ENCODE measurements at places on chromosomes 7 and 10.

DNA sequence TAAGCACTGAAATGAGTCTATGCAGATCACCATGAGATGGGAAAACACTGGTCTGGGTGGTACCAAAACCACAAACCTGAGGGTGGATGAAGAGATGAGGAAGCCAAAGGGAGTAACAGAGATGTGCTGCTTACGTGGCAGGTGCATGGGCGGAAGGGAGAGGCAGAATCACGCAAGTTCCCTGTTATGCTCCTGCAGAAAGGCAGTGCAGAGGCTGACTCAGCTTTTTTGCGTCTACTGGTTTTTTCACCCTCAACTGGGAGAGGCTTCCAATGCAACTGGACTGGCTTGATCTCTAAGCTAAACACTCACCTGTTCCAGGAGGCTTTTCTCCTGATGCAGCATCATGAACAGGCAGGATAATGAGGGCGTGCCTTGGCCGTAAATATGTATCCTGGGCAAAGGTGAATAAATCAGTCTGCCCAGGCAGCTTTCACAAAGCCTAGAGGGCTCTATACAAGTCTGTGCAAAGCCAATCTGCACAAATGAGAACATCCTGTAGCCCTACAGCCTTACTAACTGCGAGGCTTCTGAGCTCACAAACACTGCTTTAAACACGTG, 95.4 kb upstream of the AFAP1L2 start:
- DNase-seq, result peak; percentile 79

DNA sequence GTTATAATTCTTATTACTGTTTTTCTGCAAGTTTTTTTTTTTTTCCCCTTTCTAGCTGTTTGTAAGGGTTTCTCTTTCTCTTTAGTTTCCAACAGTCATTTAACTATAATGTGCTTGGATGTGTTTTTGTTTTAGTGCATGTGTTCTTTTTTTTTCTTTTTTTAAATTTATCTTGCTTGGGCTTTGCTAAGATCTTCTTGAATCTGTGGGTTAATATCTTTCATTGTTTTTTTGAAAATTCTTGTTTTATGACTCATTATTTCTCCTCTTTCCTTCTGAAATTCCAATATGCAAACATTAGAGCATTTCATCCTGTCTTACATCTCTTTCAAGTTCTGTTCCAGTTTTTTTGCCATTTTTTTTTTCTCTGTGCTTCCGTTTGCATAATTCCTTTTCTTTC, 5.7 kb upstream of the HK1 start:
- no peak for DNase-seq

GRCh38 chr7:120996333-120996987, 7.9 kb downstream of the CPED1 start:
- peak; percentile 92 for DNase-seq

DNA sequence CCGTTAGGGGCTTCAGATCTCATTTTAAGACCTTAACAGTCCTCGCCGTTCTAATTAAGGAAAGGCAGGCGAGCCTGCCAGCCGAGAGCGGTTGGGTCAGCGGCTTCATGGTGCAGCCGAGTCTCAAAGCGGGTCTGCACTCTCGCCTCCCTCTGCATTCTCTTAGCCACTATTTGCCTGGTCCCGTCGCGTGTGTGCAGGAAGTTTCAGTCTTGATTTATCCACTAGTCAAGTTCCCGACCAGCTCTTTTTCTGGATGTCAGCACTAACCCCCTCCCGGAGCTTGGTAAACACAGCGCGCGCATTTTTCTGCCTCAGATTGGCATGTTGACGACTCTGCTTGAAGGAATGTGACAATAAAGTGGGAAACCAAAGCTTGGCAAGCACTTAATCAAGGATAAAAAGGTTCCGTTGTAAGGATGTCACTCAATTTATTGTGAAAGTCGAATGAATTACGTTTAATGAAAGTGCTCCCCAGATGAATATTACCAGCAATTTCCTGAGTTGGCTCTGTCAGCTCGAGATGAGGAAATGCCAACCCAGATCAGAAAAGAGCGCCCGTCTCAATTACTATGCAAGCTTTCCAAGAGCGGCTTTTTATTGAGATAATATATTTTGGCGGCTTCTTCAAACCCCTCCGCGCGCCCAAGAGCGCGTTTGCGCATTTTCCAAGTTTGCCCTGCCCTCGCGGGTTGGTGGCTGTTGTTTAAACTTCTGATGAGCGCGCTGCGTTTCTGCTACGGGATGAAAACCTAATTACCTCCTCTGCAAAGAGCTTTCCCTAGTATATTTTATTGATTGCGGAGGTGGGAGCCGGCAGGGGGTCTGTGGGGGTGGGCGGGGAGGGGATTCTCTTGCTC, 7.9 kb downstream of the NXPH1 start:
- no peak for DNase-seq

GRCh38 chr10:114441107-114441506, 36.8 kb upstream of the AFAP1L2 start:
- no peak for DNase-seq

GRCh38 chr10:19889256-19889655, 73.0 kb downstream of the PLXDC2 start:
- DNase-seq, result no peak

- DNase-seq, result no peak
Observed at GRCh38 chr10:110408203-110408871, 89.4 kb upstream of the DUSP5 start.

DNA sequence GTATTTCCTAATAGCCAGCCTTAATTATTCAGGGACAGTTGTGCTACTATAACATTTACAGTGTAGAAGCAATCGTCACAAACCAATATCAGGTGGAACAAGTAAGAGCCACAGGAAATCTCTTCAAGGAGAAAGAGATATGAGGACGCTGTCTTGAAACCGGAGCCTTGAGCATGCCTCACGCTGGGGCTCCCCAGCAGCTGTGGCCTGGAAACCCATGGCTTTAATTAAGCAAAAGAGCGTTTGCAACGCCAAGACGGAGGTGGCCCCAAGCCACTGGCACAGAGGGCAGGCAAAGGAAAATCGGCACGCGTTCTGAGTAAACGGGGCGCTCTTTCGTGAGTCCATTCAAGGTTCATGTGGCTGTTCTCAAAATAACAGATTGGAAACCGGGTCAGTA, 84.4 kb downstream of the C10orf90 start:
- no peak for DNase-seq

DNA sequence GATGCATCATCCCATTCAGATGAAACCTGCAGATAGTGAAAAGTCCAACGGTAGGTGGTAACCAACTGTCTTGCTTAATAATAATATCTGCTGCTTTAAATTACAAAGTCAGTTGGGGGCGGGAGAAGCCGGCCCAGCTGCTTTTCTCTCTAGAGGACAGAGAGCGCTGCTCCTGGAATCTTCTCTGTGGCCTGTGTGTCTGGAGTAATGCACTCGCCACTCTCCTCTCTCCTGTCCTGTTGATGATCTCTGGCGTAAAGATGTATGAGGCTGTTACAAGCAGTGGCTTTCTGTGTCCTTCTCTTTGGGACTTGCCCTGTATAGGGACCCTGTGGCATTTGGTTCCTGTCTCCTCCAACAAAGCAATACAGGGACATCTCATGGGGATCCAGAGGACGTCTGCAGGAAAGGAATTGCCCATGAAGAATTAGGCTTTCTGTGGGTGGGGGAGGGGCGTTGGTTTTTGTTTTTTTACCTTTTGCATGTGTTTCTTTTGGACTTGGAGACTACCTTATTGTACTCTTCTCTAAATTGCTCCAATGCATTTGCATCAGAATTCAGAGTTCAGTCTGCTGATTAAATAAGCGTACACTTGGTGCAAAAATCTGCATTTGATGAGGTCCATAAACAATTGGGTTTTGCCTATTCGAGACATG, 231.6 kb downstream of the CELF2 start:
- DNase-seq, result no peak

- DNase-seq, result no peak
Observed at GRCh38 chr10:62113680-62114079, 155.0 kb downstream of the RTKN2 start.

DNA sequence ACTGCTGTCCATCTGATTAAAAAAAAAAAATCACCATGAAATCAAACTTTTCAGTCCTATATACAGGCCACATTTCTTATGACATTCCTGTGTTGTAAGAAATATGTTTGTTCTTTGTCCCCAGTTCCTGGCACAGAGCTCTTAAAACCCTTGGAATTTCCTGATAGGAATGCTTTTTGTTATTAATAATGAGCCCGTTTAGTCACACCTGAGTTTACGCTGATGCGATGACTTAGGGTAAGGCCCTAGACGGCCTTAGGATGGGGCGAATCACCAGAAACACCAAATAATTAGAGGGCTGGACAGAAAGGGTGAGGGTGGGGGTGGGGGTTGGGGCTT, 17.5 kb downstream of the TSPAN15 start:
- DNase-seq, result no peak

DNA sequence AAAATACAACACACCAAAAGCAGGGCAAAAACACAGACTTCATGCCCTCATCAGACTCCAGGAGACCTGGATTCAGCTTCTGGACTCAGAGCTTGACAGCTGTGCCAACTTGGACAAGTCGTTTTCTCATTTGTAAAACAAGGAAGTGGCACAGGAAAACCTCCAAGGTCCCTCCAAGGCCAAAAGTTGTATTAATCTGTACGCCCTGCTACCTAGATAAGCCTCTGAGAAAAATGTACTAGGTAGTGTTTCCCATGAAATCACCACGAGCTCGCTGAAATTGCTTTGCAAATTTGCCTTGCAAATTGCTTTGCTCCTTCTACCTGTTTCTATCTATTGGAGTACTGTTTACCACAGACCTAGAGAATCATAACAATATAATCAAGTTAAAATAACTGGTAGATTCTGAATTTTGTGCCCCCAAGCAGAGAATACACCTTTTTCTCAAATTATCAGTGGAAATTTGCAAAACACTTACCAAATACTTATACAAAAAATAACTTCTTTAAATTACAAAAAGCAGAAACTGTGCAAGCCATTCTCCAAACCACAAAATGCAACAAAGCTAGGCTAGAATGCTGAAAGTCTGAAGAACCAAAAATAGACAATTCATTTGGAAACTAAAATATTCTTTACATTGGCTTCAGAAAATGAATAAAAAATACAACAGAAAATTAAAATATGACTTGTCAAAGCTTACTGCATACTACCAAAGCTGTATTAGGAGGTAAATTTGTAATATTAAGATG, 158.1 kb upstream of the CHST15 start:
- no peak for DNase-seq

GRCh38 chr7:26489391-26489790, 197.7 kb downstream of the SNX10 start:
- DNase-seq, result no peak

GRCh38 chr7:54546081-54546985, 4.2 kb downstream of the VSTM2A start:
- DNase-seq, result no peak

DNA sequence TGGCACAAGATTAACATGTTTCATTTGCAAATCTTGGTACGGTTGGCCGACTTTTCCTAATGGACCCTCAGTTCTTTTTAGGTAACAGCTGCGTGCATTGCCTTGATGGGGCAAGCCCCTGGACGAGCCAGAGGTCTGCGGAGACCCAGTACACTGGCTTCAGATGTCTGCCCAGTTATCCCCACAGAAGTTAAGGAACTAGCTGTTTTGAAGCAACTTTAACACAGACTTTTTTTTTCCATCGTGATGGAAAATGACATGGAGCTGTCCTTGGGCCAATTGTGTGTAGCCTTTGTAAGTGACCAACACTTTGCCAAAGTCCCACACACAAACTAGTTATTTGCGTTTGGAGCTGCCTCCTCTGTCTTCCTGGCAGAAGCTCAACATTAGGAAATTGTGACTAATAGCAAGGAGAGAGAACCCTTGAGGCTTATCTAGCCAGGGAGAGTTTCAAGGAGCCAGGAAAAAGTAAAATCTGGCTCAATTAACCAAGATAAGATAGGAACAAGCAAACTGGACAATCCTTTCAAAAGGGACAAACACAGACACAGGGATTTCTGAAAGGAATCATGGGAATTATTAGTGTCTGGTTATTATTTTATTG, 99.6 kb upstream of the BMPER start:
- DNase-seq, result no peak

GRCh38 chr10:21860718-21861117, 142.8 kb downstream of the DNAJC1 start:
- no peak for DNase-seq

Data from hematopoietic multipotent progenitor cell (in vitro differentiated cells).